ENCODE measurements at places on chromosomes 12 and 14.
A peak's percentile ranks its signal among the peaks of the same experiment; 100 is the strongest.

- DNase-seq: no peak
Measured at GRCh38 chr12:51192284-51192671, 19.3 kb upstream of the TFCP2 start.

GRCh38 chr14:57136669-57137328 is 131.9 kb downstream of the EXOC5 start:
- no peak for DNase-seq

GRCh38 chr12:49825360-49825970 is 2.7 kb downstream of the NCKAP5L start:
- DNase-seq: no peak

DNA sequence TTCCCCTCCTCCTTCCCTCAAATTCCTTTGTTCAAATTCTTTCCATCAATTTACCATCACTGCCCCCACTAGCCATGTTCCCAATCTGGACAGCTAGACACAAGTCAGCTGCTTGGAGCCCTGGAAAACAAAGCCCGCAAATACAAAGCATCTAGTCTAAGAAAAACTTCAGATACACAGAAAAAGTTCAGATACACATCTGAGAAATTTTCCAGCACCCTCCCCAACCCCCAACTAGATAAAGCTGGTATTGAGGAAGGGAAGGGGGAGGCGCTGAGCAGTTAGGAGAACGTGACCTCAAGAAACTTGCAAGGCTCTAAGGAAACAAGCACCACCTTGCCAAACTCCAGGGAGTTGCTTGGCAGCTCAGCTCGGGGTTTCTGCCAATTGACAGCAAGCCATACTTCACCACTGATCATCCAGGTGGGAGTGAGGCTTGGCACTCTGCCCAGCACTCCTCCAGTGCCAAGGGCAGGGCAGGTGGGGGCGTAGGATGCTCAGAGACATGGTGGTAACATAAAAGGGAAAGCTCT is 5.1 kb upstream of the CNIH1 start:
- peak; percentile 39 for DNase-seq

DNA sequence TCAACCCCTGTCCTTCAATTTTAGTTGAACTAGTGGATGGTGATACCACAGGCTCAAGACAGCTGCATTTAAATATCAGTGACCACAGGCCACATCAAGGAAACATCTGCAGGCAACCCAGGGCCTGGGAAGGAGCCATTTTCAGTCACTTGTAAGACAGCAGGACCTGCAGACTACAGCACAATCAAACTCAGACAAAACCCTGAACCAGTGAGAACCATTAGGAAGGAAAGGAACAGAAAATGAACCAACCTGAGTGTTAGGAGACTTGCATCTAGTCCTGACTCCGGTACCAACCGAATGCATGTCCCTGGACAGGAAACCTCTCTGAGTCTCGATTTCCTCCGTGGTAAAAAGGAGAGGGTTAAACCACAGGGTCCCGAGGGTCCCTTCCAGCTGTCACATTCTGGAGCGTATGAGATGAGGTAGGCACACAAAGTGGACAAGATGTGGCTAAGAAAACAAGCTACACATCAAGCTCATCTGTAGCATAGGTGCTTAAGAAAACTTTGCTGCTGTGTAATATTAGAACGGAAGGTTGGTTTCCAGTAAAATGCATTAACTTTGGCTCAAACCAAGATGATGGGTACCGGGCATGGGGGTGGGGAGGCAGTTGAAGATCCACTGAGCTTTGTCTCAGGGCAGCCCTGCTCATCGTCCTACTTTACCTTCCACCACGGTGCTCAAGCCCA is 1.6 kb upstream of the CDKN1B start:
- no peak for DNase-seq

GRCh38 chr12:55725556-55725955 is 3.3 kb downstream of the CD63 start:
- no peak for DNase-seq

- no peak for DNase-seq
Measured at GRCh38 chr12:1758887-1759286, 61.5 kb upstream of the LRTM2 start.

DNA sequence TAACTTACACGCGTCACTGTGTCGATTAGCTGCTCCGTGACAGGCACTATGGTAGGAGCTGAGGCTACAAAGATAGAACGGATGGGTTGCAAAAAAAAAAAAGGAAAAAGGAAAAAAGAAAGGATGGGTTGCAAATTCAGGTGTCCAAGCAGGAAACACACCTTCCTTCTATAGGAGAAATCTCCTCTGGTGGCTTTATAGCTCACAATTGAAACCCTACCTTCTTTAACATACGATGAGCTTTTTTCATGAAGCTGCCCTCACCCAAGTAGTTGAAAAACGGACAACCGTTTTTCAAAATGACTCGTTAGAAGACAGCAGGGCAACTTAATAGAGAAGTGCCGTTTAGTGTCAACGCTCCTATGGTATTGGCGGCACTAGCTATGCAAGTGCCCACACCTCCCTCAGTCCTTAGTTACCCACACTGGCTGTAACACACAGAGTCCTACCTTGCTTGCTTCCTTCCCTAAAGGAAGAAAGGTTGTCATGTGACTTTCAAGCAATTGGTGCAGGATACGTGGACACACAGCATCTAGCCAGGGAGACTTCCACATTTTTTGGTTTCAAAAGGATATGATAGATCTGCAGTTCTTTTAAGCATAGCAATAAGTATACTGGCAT is 682 bp upstream of the TRIP11 start:
- DNase-seq: peak; percentile 17

DNA sequence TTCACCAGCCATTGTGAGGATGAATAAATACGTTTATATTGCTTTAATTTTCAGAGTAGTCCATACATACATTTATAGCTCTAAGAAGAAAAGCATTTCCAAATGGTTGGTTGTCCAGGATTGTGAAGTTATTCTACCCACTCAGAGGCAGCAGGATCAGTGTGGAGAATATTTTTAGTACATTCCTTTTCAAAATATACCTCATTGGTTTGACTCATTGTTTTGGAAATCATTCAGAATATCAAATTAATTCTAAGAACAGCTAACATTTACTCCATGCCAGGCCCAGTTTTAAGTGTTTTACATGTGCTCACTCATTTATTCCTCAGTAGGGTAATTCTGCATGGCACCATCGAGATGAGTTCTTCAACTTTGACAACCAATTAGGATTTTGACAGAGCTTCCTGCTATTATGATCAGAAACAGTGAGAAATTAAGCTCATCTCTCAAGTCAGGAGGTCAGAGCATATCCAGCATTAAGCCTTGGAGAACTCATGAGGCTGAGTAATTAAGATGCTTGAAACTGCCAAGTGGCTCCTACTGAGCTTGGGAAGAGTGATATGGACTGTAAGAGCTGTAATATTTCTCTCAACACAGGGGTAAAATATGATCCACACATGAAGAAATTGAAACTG is 153.3 kb upstream of the CLEC14A start:
- DNase-seq: peak; percentile 71

DNA sequence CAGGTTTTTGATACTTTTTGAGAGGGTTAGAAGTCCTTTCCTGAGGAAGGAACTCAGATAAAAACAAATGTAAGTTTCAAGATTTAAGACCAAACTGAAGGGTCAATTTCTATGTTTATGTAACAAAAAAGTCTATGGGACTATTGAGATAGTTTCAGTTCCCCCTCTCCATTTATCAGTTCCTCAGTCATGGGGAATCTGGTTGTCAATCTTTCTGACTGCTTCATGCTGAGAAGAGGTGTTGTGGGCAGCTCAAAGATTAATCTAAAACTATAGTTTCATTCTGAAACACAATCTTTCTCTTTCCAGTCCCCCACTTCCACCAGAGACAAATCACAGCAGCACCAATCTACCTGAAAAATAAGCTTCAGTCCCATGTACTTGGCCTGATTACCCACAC is 93.7 kb downstream of the KCNMB4 start:
- no peak for DNase-seq

GRCh38 chr14:49988080-49988990 is 95.5 kb downstream of the ARF6 start:
- no peak for DNase-seq

GRCh38 chr14:36442824-36443241 is 77.2 kb downstream of the NKX2-1 start:
- no peak for DNase-seq

- DNase-seq: no peak
Measured at GRCh38 chr12:40137252-40137651, 31.4 kb upstream of the SLC2A13 start.

DNA sequence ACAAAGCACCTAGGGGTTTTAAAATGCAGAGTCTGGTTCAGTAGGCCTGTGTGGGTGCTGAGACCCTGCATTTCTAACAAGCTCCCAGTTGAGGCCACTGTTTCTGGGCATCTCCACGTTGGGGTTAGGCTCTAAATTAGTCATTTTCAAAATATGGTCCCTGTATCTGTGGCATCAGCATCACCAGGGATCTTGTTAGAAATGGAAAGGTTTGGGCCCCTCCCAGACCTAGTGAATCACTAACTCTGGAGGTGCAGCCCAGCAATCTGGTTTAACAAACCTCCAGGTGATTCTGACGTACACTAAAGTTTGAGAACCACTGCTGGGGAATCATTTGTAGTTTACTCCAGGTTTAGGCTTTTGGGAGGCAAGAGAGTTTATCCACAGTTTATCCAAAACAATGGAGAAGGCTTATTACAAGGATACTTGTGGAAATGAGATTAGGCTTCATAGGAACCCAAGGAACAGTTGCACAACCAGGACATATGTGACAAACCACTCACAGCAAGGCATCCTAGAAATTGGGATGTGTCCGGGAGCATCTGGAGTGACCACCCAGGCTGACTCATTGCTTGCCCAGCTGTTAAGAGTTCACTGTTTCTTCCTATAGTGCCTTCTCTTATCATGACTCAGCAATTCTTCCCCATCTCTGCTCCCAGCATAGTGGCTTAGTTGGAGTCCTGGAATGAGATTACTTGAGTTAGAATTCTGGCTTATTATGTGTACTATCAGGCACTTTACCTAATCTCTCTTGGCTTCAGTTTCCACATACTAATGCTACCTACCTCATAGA is 71.6 kb upstream of the STXBP6 start:
- peak; percentile 93 for DNase-seq

- no peak for DNase-seq
Measured at GRCh38 chr12:89880690-89881350, 172.2 kb upstream of the ATP2B1 start.

- DNase-seq: no peak
Measured at GRCh38 chr12:126346087-126346486, 1280.9 kb downstream of the AACS start.

GRCh38 chr12:124305136-124305535 is 10.2 kb downstream of the RFLNA start:
- DNase-seq: no peak

GRCh38 chr14:73741386-73741875 is 27.2 kb upstream of the PNMA1 start:
- peak; percentile 69 for DNase-seq

DNA sequence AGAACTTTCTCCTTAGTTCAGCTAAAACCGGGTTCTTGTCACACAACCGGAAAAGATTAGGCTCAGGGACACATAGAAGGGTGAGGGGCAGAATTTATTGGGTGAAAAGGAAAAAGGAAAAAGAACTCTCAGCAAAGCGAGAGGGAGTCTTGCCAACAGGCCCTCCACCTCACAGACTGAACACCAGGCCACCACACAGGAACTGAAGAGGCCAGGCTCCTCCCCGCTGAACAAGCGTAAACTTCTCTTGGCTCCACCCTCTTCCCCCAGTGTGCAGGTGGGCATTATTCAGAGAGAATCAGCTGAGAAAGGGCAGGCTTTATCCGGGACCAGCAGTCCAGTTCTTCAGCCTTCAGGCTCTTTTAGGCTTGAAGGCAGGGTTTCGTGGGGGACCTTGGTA is 125.6 kb upstream of the FGD4 start:
- no peak for DNase-seq

DNA sequence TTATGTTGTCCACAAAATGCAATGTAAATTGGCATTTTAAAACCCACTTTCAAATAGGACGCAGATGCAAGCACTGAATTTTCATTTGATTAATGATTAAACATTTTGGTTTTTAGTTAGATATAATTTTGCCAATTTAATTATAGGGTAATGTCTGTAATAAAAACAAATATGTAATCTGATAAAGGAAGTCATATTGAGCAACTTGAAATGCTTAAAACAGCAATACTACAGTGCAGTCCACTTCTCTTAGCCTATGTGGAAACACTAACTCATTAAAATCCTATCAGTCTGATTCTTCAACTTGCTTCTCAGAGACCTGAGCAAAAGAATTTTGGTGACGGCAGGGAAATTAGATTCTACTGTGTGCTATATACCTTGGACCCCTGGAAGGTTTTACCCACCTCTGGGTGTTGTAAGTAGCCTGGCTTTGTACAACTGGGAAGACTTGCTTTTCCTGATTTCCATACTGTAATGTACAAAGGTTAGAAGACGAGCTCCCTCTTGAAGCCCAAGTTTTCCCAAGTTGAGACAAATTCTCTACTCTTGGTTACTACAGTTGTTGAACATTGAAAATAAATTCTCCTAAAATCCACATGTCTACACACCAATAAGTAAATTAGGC is 4.1 kb downstream of the TRHDE start:
- DNase-seq: no peak

GRCh38 chr14:61544448-61545330 is 150.6 kb upstream of the HIF1A start:
- DNase-seq: no peak

DNA sequence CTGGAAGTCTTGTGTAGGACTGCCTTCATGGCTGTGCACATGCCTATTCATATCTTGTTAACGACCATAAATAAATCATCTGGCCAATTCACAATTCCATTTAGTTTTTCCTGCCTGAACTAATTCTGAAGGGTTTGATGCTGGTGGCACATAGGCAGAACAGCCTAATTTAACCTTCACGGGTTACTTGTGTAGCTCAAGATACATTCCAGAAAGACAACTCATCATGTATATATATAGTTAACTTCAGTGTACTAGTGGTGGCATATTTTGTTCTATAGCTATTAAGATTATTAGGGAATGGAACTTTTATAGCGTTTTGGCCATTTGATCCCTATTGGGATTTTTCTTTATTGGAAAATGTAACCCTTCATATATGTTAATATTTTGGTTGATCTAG is 31.4 kb downstream of the CFAP54 start:
- DNase-seq: peak; percentile 24

GRCh38 chr12:19198272-19198671 is 68.7 kb downstream of the PLEKHA5 start:
- peak; percentile 76 for DNase-seq

DNA sequence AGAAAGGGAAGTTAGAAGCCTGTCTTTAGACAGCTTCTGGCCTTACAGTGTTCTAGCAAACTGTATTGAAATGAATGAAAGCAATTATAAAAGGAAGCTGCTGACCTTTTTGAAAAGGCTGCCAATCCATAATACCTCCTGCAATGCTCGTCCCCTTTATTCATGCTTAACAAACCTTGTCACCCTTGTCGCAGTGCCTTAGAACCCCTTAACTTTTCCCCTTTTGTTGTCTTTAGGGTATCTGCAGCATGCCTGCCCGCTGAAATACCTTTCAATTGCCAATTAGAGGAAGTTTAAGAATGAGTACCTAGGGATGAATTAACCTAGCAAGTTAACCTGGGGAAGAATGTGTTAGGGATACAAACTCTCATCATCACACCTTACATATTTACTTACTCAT is 731.2 kb downstream of the RERGL start:
- no peak for DNase-seq

All from fibroblast of skin of right quadriceps (primary cell).